Stimulated activated CD4-positive, alpha-beta T cell treated with anti-CD3 and anti-CD28 coated beads, Interleukin-1b, Interleukin-23, amount 100 ng/mL, for 48 hours (primary cell): ENCODE measurements at places on chromosomes 11 and 22.

DNA sequence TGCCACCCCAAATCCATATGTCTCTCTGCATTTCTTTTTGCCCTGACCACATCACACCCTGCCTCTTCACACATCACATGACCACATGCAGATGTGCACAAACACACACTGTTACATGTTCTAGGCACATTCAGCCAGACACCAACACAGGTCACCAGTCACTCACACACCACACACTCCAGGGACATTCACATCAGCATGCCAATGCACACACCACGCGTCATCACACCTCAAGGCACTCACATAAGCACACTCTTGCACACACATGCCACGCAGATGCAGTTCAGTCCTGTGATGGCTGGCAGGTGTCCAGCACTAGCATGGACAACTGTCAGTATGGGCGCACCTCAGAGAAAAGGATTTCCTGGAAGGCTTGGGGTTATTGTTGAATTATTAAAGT lies 77.0 kb upstream of the MYOD1 start:
- no peak for DNase-seq

DNA sequence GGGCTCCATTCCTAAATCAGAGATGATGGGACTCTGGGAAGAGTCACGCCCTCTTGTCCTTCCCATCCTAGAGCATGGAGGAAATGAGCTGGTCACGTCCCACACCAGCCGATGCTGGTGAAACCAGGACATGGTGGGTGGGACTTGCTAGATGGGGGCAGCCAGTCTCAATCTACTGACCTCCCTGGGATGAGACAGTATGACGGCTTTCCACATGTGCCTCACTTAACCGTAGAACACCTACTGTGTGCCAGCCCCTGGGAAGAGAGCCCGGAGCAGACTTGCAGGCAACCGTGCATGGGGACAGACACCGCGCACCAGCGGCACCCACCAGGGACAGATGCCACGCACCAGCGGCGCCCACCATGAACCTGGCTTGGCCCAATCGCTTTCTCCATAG lies 3.8 kb downstream of the OSBPL5 start:
- no peak for DNase-seq

- no peak for DNase-seq
Observed at GRCh38 chr11:116406042-116406441, 366.7 kb downstream of the BUD13 start.

- DNase-seq, result no peak
Observed at GRCh38 chr22:41915786-41916493, 1.1 kb upstream of the SHISA8 start.

- DNase-seq, result no peak
Observed at GRCh38 chr11:6635082-6635932, 16.1 kb upstream of the TPP1 start.

DNA sequence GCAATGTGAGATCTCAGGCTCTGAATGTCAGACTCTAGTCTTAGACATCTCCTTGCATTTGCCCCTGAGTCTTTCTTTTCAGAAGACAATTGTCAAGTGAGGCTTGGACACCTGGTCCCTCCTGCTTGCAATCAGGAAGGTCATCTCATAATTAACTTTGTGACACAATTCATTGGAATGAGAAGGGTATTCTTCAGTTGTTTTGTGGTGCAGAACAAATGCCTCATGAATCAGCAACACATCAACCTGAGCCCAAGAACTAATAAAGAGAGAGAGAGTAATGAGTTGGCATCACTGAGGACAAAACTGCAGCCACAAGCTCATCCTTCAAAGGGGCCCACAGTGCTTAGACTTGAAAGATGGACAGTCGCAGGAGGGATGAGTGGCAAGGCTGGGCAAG lies 375.8 kb downstream of the INSC start:
- DNase-seq, result no peak
